ENCODE measurements at places on chromosomes 7 and 10.

- no peak for DNase-seq
These were observed 71.9 kb downstream of the AOAH start for GRCh38 chr7:36652431-36652830.

- DNase-seq = no peak
These were observed 99.1 kb downstream of the ZNF365 start for GRCh38 chr10:62473241-62473640.

- no peak for DNase-seq
These were observed 12.3 kb downstream of the STX1A start for GRCh38 chr7:73707045-73707631.

DNA sequence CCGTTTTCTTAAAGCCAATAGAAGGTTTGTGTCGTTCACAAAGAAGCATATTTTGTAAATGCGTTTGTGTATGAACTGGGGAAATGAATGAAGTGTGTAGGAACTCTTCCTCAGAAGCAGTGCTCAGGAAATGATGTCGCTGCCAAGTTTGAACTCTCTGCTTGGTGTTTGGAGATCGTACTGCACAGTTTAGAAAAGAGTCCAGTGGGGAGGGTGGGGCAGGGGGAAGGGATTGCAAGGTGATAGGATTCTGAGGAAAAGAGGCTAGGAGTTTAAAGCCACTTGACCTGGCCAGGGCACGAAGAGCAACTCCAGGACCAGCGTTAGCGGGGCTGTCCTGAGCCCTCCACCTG is 122.2 kb downstream of the CUBN start:
- DNase-seq = no peak

DNA sequence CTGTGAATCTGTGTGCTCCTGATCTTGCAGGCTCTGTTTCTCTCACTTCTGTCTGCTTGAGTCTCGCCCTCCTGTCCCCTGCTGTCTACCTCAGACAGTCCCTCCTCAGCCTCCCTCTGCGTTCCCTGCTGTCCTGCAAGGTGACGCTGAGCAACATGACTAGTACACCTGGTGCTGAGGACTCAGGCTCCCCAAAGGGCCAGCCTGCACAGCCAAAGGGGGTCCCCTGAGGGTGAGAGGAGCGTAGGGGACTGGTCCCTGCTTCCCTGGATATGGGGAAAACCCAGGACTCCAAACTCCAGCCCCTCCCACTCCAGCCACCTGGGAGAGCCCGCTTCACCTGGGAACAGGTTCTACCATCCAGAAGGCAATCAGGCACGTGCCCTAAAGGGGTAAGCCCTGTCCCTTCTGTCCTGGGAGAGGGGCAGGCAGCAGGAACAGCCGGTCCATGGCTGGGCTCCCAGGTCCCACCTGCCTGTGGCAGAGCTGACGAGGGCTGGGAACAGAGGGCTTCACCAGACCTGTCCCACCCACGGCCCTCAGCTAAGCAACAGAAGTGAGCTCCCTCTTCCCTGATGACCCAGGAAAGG is 156.5 kb downstream of the UBE2H start:
- DNase-seq = no peak

GRCh38 chr10:51386248-51386885 is 312.1 kb downstream of the PRKG1 start:
- no peak for DNase-seq

DNA sequence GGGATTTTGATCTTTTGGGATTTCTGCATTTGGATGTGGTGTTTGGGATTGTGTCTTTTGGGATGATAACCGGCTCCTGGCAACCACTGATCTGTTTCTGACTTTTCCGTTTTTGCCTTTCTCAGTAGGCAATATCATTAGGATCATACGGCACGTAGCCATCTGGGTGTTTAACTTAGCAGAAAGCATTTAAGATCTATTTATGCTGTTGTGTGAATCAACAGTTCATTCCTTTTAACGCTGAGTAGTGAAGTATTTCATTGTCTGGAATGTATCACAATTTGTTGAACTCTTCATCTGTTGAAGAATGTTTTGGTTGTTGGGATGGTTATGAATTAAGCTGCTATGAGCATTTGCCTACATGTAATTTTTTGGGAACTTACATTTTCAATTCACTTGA is 459.6 kb downstream of the SDK1 start:
- no peak for DNase-seq

- DNase-seq = no peak
These were observed 72.7 kb downstream of the GPR85 start for GRCh38 chr7:113013761-113014449.

DNA sequence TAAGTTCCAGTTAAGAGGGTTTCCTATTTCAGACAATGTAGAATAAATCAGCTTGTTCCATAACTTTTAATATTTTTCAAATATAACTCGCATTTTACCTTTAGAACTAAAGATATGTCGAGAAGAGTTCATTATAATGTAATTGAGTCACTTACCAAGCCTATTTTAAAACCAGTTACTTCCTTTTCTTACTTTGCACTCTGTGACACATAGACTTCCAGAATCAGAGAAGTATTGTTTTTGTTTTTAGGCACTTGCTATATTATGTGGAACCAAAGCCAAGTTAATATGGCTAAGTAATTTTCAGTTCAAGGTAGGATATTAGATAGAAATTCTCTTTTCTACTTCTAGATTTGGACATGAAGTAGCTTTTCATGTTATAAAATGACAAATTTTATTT is 182.7 kb upstream of the PRPS1L1 start:
- DNase-seq = no peak

GRCh38 chr7:137324796-137325696 is 18.5 kb downstream of the PTN start:
- no peak for DNase-seq

DNA sequence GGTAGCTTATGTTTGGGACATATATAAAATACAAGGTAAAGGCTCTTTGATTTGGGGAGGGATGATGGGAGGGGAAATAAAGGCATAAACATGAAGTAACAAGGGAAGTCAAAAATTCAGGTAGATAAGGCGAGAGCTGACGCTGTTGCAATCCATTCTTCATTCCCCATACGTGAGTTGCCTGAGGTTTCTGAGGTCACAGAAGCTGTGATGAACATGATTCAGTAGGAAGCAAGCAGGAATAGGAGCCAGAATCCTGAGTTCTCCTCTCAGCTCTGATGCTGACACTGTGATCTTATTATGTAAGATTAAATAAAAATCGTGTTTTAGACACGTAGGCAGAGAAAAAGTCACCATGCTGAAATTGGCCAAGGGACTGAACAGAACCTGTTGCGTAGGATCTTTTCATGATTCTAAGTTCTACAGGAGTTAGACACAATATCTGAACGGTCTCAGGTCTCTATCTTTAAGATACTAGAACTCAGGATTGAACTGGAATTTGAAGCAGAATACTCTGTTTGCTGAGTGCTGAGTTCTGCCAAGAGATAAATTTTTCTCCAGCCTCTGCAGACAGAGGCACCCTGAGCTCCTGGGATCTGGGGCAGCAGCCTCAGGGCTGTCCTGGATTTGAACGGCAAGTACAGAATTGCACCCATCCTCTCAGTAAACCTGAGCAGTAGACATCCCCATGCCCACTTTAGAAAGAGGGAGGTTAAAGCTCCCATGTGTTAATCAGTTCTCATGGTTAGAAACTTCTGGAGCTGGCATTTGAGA is 21.0 kb downstream of the KLF6 start:
- no peak for DNase-seq

- DNase-seq = no peak
These were observed 20.5 kb upstream of the COL1A2 start for GRCh38 chr7:94374231-94374630.

- DNase-seq = no peak
These were observed 104.6 kb downstream of the HECTD2 start for GRCh38 chr10:91514787-91515186.

- DNase-seq = no peak
These were observed 172.2 kb downstream of the RTKN2 start for GRCh38 chr10:62096256-62096933.

- DNase-seq = no peak
These were observed 282.7 kb upstream of the SEMA3D start for GRCh38 chr7:85469446-85470010.

DNA sequence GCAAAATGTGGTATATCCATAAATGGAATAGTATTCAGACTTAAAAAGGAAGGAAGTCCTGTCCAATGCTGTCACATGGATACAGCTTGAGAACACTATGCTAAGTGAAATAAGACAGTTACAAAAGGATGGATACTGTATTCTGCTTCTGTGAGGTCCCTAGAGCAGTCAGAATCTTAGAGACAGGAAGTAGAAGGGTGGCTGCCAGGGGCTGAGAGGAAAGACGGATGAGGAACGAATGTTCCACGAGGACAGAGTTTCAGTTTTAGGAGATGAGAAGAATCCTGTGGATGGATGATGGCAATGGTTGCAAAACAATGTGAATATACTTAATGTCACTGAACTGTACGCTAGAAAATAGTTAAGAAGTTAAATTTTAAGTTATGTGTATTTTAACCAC is 3.8 kb downstream of the PRKCQ start:
- no peak for DNase-seq

- no peak for DNase-seq
These were observed 45.1 kb downstream of the CNNM2 start for GRCh38 chr10:102962951-102963755.

DNA sequence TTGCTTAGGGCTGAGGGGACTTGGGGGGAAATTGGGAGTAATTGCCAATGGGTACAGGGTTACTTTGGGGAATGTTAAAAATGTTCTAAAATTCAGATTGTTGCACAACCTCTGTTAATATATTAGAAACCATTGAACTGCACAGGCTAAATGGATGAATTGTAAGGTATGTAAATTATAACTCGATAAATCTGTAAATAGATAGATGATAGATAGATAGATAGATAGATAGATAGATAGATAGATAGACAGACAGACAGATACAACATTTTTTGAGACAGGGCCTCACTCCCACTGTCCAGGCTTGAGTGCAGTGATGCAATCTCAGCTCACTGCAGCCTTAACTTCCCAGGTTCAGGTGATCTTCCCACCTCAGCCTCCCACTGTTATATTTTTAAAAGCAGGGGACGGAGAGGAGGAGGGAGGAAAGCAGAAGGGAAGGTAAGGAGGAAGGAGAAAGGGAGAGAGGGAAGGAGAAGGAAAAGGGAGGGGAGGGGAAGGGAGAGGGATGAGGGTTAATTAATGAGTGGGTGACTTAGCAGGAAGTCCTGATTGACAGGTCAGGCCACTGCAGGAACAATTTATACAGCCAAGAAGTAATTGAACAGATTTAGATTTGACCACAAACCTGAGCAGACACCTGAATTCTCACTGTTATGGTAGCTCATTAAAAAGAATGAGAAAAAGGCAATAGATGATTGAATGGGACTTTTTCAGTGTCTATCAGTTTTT is 38.7 kb downstream of the AOC1 start:
- DNase-seq = no peak

DNA sequence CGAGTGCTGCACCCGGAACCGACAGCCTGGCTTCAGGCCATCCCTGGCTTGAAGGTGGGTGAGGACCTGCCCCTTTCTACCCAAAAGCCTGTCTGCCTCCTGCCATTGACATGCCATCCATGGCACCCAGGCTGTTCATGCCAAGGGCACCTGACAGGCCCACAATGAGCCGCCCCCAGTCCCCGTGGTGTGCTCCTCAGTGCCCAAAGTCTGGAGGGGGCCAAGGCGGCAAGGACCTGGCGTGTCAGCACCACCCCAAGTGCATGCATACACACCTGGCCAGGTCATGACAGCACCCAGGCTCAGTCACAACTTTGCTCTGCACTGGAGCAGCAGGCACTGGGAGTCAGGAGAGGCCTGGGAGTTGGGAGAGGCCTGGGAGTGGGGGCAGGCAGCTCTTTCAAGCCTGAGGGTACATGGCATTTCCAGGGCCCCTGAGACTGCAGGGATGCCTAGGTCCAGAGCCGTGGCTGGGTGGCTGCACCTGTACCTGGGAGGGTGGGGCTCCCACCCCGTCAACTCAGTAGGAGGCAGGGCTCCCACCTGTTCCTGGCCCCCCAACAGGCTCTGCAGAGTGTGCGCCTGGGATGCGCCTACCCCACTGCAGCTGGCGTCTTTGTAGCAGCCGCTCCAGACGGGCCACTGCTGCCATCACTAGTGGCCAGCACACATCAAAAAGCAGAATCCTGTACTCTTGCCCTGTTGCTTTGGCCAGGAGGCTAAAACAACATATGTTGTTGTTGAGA is 71.7 kb downstream of the ZNF467 start:
- DNase-seq = no peak

DNA sequence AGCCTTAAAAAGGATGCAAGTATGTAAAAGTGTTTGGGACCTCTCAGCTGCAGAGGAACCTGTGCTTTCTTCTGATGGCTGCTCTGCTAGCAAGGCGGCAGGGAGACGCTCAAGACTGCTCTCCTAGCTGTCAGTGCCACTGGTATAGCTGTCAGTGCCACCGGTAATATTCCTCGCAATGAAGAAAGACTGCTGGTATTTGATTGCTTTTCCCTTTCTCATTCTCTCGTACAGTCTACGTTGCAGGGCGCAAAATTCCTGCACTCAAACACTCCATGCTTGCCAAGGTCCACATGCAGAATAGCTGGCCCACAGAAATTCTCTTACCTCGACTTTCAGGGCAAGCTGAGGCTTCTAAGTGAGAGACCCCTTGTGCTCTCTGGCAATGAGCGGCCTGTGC is 432.6 kb upstream of the KLF6 start:
- DNase-seq = no peak

DNA sequence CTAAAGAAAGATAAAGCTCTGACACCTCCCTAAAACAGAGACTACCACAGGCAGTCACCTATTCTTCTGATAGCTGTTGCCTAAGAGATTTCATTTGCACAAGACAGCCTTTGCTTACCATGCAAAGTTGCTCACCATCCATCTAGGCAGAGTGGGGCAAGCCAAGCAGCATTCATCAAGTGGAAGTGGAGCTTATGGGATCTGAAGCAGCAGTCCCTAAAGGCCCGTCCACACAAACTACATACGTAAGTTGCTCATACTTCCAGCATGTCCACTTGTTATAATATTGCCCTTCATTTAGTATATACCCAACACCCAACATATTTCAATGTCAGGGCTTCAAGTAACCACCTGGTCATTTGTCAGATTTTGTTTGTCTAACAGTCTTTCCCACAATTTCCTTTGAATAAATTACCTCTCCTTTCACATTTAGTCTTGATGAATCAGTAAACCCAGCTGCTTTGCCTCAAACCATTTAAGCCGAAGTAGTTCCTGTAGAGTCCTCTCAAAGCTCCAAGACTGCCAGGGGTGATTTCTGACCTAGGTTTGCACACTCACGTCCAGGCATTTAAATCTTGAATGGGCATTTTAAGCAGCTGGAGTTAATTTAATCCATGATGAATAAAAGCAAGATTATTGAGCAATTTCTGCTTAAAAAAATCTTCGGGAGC is 67.9 kb downstream of the ATAD1 start:
- no peak for DNase-seq

DNA sequence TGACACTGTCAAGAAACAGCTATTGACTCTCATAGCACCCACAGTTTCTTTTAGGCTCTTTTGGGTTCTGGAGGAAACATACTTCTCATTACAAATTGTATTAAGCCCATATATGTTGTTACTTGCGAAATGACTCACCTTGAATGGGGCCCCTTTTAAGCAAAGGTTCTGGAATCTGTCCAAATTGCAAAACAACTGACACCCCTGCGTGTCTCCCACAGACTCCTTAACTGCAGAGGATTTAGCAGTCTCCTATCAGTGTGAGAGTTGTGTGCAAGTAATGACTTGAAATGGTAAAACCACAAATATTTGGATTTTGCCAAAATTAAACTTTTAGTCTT is 192.3 kb downstream of the DNAJC1 start:
- DNase-seq = no peak

Measured in activated naive CD4-positive, alpha-beta T cell (primary cell).